Hindlimb muscle (tissue), 1 donor: ENCODE measurements at places on chromosomes 2 and 18. TPM values are rescaled to one million over a fixed set of nuclear protein-coding genes. Genes with fewer than 3 reads are reported as not detected.

The B3GNT7 gene
- 0.68 TPM for polyA plus RNA-seq

The PPP1R1C gene
- not detected for polyA plus RNA-seq

The LIPG gene
- 4.2 TPM for polyA plus RNA-seq

The TGFA gene
- 0.57 TPM for polyA plus RNA-seq

GRCh38 chr2:222892321-222892720, 31.5 kb downstream of the ACSL3 start:
- DNase-seq = no peak

DNA sequence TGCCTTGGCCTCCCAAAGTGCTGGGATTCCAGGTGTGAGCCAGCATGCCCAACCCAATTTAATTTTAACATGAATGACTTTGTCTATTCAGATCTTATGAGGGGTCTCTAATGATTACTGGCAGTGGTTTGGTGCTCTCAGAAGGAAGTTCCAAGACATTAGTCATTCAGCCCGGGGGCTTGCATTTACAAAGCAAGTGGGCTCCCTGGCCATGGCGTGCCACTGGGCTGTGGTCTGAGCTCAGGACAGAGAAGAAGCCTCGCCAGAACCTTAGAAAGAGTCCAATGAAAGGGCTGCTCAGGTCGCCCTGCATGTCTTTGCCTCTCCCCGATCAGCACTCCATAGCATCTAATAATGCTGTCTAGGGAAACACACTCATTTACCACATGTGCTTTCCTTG, 182.6 kb upstream of the CHAC2 start:
- DNase-seq = no peak

- no peak for DNase-seq
These were observed 34.7 kb downstream of the SPOPL start for GRCh38 chr2:138536302-138536701.

DNA sequence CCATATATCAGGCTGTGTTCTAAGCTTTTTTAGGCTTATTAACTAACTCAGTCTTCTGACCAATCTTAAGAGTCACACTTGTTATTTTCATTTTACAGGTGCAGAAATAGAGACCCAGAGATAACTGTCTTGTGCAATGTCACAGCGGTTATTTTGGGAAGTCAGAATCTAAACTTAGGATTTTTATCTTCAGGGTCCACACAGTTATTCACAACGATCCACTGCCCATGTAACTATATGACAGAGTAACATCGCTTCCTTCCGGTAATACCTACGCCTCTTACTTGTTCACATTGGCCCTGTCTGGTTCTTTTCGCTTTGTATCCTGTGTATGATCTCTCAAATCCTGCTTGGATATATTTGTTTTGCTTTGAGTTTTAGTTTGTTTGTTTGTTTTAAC, 631.7 kb downstream of the LRP1B start:
- no peak for DNase-seq

- DNase-seq = no peak
These were observed 463 bp downstream of the SMC6 start for GRCh38 chr2:17752892-17753802.
